AG20443 (cell line): ENCODE measurements at places on chromosomes 12 and 14.

DNA sequence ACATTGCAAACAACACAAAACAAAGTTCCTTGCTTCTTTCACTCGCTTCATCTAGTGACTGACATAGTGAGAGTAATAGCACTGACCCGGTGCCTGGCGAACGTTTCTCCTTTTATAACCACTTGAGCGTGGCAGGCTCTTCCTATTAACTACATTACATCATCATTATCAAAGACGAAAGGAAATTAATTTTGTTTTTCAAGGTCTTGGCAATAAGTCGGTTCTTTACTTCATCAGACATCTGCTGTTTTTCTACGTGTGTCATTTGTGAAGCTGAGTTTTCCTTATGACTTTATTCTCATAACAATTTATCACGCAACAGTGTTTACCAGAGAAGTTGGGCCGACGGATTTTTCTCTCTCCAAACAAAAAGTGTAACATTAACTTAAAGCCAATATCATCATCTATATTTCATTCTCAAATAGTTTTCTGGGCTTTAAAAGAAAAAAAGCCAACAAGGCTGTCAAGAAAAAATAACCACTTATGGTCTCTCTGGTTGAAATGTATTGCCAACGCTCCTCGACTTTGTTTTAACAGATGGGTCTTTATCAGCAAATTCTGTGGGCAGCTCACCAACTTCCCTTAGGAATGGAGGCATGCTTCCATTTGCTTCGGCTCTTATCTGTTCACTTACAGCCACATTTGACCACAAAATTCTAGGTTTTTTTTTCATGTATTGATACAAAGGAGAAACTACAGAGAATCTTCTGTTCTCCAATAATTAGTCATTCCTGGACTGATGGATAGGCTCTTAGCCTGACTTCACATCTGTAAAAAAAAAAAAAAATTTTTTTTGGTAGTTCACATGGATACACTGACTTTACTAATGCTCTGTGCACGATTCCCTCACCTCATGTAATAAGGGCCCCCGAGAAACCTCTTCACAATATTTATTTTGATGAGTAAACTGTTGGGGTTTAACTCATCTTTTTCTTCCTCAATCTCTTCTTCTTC is 97.1 kb upstream of the CDKN3 start:
- no peak for DNase-seq

- peak; percentile 26 for DNase-seq
Measured at GRCh38 chr12:111842556-111843396, 748 bp downstream of the MAPKAPK5 start.

GRCh38 chr12:94832780-94833681 is 170.5 kb downstream of the NDUFA12 start:
- no peak for DNase-seq

- no peak for DNase-seq
Measured at GRCh38 chr12:98678236-98678945, 33.3 kb downstream of the APAF1 start.

- DNase-seq = no peak
Measured at GRCh38 chr12:31008961-31009840, 64.5 kb upstream of the DDX11 start.

GRCh38 chr12:119182701-119183493 is 4.2 kb downstream of the HSPB8 start:
- peak; percentile 17 for DNase-seq

DNA sequence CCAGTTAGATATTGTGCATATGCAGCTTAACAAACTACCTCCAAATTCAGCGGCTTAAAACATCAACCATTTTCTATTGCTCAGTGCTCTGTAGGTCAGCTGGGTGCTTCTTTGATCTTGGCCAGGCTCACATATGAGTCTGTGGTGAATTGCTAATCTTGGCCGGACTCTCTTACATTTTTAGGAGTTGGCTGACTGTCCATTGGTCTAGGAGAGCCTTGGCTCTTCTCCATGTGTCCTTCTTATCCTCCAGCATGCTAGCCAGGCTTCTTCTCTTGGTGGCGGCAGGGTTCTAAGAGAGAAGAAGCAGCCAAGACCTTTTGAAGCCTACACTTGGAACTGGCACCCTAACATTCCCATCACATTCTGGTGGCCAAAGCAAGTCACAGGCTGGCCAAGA is 174.3 kb upstream of the PWP1 start:
- DNase-seq = peak; percentile 57

- no peak for DNase-seq
Measured at GRCh38 chr12:89684136-89684535, 24.5 kb downstream of the ATP2B1 start.

- no peak for DNase-seq
Measured at GRCh38 chr12:71315328-71315985, 124.1 kb upstream of the LGR5 start.

GRCh38 chr12:56046027-56046780 is 4.5 kb downstream of the RPS26 start:
- DNase-seq = no peak

GRCh38 chr14:105917933-105918436 is 391.6 kb downstream of the TMEM121 start:
- no peak for DNase-seq

DNA sequence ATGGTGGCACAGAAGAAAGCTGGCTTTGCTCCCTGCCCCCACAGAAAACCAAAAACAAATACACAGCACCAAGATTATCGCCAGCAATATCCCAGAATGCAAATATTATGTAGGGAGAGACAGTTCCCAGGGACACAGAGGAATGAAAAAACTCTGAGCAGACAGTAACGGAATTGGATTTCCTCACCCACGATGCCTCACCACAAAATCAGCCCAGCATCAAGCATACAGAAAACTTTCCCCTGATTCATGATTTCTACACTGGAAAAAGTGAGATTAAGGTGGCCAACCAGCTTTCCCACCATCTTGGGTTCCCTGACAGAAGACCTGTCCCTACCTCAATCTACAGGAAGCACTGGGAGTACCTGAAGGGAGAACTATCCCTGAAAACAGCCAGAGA is 36.6 kb downstream of the PARP11 start:
- DNase-seq = no peak

- DNase-seq = peak; percentile 30
Measured at GRCh38 chr14:47278233-47278842, 397.1 kb downstream of the MDGA2 start.

GRCh38 chr12:53347905-53348304 is 11.8 kb upstream of the SP7 start:
- DNase-seq = no peak

DNA sequence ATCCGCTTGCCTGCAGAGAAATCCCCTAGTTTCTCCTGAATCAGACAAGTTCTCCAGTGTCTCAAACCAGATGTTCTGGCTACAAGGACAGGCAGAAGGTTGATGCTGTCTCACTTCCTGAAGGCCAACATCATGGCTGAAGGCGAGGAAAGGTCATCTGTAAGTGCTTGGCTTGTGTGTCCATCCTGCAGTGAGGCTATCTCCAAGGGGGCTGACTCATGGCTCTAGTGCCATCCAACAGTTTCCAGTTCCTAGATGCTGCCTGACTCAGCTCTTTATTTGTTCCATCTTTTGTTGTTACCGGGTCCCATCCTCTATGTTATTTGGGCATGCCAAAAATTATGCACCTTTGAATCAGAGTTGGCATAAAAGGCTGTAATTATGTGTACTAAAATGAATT is 232.1 kb upstream of the TBX3 start:
- peak; percentile 83 for DNase-seq

GRCh38 chr14:67490196-67490595 is 1.7 kb upstream of the TMEM229B start:
- no peak for DNase-seq

DNA sequence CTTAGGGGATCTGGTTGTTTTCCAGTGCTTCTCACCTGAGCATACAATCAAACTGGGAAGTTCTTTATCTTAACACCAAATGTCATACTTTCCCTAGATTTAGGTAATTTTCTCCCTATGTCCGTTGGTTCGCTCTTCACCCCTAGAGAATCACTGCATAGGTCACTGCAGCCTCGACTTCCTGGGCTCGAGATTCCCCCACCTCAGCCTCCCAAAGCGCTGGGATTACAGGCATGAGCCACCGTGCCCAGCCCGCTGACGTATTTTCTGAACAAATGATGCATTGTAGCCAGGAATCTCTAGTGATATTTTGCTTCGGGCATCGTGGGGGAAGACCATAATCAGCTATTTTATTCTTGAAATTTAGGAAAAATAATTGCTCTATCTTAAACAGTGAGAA is 1.1 kb upstream of the RPL41 start:
- no peak for DNase-seq

GRCh38 chr12:5102806-5103205 is 59.1 kb downstream of the KCNA5 start:
- DNase-seq = peak; percentile 34

- no peak for DNase-seq
Measured at GRCh38 chr12:131090274-131091210, 136.8 kb downstream of the ADGRD1 start.

GRCh38 chr12:62190689-62191490 is 69.3 kb upstream of the USP15 start:
- peak; percentile 6 for DNase-seq

DNA sequence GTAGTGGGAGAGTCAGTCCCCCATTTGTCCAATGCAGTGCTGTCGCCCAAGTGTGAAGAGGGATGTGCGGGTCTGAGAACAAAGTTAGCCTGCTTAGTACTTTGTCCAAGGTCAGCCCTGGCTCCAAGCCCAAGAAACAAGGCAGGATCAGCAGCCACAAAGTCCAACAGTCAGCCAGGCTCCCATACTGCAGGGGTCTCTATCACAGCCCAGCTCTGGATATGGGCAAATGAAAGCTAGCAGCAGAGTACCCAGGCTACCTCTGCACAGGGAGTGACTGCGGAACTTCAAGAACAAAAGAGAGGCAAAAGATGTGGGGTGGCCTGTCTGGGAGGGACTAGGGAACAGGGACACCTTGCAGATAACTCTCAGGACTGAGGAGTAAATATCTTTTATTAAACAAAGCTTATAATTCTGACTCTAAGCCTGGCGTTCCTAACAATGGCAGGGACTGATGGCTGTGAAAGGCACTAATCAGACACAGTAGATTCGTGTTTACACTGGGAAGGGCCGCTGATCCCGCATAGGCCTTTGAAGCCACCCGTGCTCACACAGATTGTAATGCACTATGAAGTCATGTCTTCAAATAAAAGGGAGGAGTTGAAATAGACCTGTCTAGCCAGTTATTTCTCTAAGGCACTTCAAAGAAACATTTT is 91.0 kb upstream of the EEA1 start:
- DNase-seq = no peak

GRCh38 chr12:30934811-30935210 is 8.3 kb downstream of the TSPAN11 start:
- DNase-seq = no peak

GRCh38 chr14:56463271-56463890 is 116.2 kb upstream of the TMEM260 start:
- no peak for DNase-seq

- peak; percentile 69 for DNase-seq
Measured at GRCh38 chr12:57604454-57604991, at the start of gene DTX3. TSS of gene DTX3 (plus strand) at chr12:57604824. CDS start at chr12:57606518, 1,694 bp downstream.

DNA sequence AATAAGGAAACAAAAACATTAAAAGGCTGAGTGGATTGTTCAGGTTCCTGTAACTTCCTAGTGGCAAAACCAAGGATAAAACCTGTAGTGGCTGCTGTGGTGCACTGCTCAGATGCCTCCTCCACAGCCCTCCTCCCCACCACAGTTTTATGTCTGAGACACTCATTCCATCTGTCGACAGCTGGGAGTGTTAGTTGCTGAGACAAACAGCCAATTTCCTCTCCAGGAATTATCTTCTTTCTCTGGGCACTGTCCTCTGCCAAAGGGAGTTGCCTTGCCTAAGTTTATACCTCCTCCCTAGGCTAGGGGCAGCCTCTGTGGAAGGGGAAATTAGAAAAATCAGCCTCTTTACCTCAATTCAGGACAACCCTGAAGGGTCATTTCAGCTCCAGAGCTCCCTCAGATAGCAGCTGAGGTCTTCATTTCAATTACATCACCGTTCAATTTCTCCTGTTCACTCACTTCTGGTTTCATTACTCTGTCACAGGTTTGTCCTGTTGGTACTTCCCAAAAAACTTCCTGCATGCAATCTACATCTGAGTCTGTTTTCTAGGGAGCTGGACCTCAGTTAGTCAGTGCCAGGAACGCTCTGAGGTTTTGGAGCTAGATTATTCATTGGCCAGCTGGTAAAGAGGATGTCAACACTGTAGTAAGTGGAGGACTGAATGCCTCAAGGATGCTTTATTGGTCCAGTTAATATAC is 74.9 kb upstream of the ATP2B1 start:
- peak; percentile 58 for DNase-seq

DNA sequence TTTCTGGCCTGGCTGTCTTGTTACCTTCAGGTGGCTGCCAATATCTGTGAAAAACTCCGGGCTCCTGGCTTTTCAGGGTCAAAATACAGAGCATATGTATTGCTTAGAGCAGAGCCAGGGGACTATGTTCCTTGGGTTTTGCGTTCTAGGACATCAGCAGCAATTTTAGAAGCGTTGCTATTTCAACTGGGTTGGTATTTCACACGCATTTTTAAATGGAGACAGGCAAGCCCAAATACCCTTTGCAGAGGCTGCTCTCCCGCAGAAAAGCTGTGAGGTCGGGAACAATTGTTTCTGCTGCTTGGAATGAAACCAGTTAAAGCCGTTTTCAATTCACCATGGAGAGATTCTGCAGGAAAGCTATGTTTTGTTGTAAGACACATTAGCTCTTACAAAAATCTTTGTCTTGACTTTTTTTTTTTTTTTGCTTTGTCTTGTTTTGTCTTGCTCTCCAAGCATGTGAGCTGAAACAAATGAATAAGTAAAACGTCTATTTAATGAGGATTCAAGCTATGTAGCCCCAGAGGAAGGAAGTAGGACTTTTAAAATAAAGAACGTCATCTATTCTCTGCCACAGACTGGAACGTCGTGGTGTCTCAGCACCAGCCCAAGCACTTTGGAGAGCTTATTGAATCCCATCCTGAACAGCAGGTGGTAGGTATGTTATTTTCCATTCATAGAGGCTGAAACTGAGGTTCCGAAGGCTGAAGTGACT is 181.0 kb upstream of the TBX3 start:
- no peak for DNase-seq

- no peak for DNase-seq
Measured at GRCh38 chr14:37591941-37592481, 3.0 kb downstream of the FOXA1 start.

- DNase-seq = peak; percentile 40
Measured at GRCh38 chr12:123071099-123071800, 79.6 kb downstream of the PITPNM2 start.

- no peak for DNase-seq
Measured at GRCh38 chr12:64090047-64090446, 132.0 kb downstream of the KICS2 start.

GRCh38 chr12:122204167-122205052 is 901 bp downstream of the B3GNT4 start:
- DNase-seq = no peak

GRCh38 chr14:39946807-39947206 is 514.6 kb upstream of the FBXO33 start:
- DNase-seq = no peak

DNA sequence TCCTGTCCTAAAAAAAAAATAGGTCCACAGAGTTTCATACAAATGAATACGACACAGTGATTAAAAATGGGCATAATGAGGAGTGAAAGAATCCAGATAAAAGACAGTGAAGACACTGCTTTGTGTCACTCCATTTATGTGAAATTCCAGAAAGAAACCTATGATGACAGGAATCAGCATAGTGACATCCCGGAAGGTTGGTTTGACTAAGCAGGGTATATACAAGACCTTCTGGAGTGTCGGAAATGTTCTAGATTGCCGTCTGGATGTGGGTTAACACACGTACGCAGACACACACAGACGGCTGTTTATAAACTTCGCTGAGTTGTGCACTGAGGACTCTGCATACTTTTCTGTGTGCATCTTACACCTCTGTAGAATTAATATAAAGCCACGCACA is 13.2 kb upstream of the CACNA2D4 start:
- no peak for DNase-seq

- no peak for DNase-seq
Measured at GRCh38 chr12:180445-180844, 33.5 kb downstream of the SLC6A12 start.

GRCh38 chr14:52286661-52287649 is 19.5 kb downstream of the PTGDR start:
- DNase-seq = peak; percentile 23
